ENCODE measurements at places on chromosomes 3 and 15. TPM values are rescaled to one million over a fixed set of nuclear protein-coding genes. Genes with fewer than 3 reads are reported as not detected.
A peak's percentile ranks its signal among the peaks of the same experiment; 100 is the strongest.

The EPHA6 gene
- total RNA-seq, result 17.3 TPM

GRCh38 chr15:65101411-65101890, 13.5 kb downstream of the UBAP1L start:
- peak; percentile 65 for DNase-seq

The CPB1 gene
- not detected for total RNA-seq

DNA sequence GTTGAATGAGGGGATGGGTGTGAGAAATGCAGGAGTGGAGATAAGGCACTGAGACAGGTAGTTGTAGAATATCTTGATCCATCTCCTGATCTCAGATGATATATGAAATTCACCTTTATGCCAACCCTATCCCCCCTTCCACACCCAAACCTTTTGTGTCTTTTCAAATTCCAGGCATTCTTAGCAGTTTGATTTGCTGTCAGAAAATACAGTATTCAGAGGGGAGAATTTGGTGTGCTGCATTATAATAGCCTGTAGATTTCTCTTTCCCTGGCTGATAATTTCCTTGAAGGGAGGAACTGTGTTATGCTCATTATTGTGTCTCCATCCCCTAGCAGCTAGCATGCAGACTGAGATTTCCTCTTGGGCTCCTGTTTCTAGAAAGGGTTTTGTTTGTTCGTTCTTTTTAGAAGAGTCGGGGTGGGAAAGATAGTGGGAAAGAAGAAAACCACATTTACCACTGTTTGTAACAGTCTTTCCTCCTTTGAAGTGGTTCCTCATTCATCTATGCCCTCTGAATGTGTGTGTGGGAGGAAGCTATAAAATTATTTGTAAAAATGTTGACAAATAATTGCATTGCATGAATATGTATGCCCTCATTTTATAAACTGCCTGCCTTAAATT, 373.4 kb downstream of the DIPK2A start:
- no peak for DNase-seq

DNA sequence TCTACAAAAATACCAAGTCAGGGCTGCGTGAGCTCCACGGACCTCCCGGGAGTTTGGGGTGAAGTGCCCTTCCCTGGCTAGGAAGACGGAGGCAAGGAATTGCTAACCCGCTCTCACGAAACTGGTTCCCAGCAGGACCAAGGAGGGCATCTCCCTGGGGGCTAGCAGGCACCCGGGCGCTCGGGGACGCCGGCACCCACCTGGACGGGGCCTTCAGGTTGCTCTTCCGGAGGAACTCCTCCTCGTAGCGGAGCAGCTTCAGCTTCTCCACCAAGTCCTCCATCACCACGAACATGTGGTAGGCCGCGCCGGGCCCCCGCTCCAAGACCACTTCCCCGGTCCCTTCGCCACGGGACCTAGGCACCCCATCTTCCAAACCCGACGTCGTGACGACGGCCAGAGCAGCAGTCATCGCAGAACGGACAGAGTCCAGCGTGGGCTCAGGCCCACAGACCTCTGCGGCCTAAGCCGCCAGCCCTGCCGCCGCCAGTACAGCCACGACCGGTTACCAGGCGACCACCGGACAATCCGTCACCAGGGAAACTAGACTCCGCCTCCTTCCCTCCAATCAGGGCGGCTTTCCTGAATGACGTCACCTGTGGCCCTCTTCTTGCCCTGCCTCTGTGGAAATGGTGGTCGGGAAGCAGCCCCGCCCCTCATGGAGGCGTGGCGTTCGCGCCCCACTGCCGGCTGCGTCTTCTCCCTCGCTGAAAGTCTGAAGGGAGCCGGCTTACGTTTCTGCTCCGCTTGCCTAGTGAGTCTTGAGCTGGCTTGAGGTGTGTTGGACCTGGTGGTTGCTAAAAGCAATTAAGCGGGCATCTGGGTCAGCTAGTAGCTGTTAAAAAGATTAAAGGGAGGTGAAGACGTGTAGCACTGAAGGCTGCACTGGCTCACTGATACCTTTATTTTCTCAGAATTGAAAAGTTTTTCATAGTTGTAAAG, at the start of gene IFT57:
Gene IFT57 (minus strand): TSS at position 514 of the 942 bp plus-strand sequence. CDS start 102 bp downstream, at position 412.
- peak; percentile 94 for DNase-seq

DNA sequence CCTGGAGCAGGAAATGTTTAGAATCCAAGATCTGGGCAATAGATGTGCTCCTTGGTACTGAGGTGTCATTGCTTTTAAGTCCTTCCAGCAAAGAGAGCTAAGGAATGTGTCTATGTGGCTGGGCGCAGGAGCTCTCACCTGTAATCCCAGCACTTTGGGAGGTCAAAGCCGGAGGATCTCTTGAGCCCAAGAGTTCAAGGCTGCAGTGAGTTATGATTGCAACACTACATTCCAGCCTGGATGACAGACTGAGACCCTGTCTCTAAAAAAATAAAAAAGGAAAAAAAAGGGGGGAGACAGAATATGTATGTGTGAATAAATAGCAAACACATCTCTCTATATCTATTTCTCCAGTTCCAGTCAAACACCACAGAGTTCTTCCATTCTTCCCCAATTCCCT, 4.3 kb upstream of the GPR62 start:
- DNase-seq, result no peak

GRCh38 chr3:185283374-185283935, 29.6 kb upstream of the EHHADH start:
- no peak for DNase-seq

The BFSP2 gene
- total RNA-seq, result not detected

DNA sequence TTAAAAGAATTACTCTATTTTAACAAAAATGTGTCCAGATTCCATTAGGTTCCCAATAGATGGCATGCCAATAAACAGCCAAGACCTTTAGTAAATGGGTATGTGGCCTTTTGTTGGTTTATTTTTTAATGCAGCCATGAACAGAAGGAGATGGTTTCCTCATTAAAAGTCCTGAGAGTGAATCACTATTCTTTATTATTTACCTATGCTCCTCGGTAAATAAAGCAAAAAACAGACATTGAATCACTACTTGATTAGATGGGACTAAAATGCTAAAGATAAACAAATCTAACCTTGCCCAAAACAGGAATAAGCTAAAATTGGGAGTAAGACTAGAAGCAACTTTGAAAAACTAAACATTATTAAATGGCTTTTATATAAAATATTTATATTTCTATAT, 94.2 kb downstream of the TNIK start:
- no peak for DNase-seq

DNA sequence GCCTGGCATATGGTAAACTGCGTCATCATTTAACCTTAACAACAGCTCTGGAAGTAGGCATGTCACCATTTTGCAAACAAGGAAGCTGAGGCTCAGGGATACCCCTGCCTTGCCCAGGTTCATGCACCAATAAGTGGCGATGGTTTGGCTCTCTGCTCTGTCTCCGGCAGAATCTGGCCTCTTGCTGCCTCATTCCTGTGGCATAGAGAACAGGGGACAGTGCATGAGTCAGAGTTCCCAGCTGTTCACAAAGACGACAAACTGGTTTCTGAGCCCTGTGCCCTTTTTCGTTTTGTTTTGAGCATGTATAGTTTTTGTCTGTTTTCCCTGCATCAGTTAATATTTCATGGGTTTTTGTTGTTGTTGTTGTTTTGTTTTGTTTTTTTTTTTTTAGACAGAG, 236.8 kb downstream of the OPA1 start:
- DNase-seq, result no peak

GRCh38 chr3:61780455-61781228, 219.3 kb downstream of the PTPRG start:
- DNase-seq, result no peak

- DNase-seq, result no peak
These were observed 1311.9 kb downstream of the ROBO1 start for GRCh38 chr3:78455712-78456433.

GRCh38 chr15:90106522-90107117, 4.4 kb upstream of the IDH2 start:
- DNase-seq, result no peak

The CTXN2 gene
- 0.38 TPM for total RNA-seq

DNA sequence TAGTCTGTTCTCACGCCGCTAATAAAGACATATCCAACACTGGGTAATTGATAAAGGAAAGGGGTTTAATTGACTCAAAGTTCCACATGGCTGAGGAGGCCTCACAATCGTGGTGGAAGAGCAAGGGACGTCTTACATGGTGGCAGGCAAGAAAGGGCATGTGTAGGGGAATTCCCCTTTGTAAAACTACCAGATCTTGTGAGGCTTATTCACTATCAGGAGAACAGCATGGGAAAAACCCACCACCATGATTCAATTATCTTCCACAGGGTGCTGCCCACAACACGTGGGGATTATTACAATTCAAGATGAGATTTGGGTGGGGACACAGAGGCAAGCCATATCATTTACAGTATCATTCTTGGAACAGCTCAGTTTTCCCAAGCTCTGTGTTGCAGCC, 268.0 kb downstream of the SUCLG2 start:
- no peak for DNase-seq

The CHL1 gene
- 32.5 TPM for total RNA-seq

The BRPF1 gene
- 25.6 TPM for total RNA-seq

DNA sequence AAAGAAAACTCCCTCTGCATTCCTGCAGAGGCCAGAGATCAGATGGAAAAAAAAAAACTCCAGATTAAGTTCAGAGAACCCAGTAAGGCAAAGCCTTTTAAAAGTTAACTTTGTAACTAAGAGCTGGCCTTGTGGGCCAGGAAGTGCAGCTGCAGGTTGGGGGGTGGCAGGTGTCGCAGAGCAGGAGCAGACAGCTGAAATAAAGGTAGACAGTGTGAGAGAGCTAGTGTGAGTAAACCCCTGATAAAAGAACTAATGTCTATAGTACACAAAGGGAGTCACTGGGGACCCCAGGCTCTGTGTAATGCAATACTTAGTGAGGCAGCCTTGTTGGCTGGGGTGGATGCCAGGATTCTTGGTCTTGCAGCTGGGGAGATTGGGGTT, 42.1 kb downstream of the PPCDC start:
- DNase-seq, result no peak

- no peak for DNase-seq
These were observed 241.1 kb downstream of the ZNF385D start for GRCh38 chr3:21509731-21510470.
